ENCODE measurements at places on chromosomes 11 and 22.

DNA sequence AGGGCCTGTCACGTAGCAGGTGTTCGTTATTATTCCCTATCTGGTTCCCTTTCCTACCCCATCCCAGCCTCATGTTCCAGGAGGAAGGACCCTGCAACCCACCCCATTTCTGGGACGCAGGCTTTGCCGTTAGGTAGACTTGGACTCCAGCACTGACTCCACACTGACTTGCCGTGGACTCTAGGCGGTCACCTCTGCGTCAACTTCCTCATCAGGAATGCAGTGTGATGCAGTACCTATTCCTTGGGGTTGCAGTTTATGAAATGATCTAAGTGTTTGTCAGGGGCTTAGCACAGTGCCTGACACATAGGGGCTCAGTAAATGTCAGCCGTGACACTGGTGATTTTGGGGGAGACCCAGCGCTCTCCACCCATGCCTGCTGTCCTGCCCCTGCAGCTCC, 16.8 kb downstream of the DGKZ start:
- no peak for DNase-seq

DNA sequence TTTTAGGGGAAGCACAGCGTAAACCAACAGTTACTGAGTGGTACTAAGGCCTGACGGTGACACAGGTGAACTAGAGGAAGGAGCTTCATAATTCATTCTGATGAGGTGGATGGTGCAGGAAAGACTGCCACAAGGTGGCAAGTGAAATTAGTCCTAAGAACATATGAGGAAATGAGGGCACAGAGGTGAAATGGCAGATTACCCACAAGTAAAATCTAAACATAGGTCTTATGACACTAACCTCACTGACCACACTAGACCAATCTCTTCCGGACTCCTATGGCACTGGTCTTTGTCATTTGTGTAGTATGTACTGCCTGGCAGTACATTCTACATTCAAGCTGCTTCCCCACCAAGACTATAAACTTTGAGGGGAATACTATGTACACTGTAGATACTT, 20.2 kb downstream of the GAB2 start:
- DNase-seq = peak; percentile 36

- DNase-seq = no peak
These were observed 86.0 kb downstream of the RASSF10 start for GRCh38 chr11:13094930-13095687.

GRCh38 chr11:75073459-75074190, 23.1 kb downstream of the OR2AT4 start:
- DNase-seq = no peak
